ENCODE measurements at places on chromosomes 6 and 20.

GRCh38 chr20:49270177-49270576, 7.7 kb downstream of the ZNFX1 start:
- no peak for DNase-seq

GRCh38 chr20:47429409-47429808, 72.3 kb upstream of the NCOA3 start:
- DNase-seq, result no peak

- DNase-seq, result no peak
Measured at GRCh38 chr6:45923831-45924391, 91.7 kb downstream of the CLIC5 start.

DNA sequence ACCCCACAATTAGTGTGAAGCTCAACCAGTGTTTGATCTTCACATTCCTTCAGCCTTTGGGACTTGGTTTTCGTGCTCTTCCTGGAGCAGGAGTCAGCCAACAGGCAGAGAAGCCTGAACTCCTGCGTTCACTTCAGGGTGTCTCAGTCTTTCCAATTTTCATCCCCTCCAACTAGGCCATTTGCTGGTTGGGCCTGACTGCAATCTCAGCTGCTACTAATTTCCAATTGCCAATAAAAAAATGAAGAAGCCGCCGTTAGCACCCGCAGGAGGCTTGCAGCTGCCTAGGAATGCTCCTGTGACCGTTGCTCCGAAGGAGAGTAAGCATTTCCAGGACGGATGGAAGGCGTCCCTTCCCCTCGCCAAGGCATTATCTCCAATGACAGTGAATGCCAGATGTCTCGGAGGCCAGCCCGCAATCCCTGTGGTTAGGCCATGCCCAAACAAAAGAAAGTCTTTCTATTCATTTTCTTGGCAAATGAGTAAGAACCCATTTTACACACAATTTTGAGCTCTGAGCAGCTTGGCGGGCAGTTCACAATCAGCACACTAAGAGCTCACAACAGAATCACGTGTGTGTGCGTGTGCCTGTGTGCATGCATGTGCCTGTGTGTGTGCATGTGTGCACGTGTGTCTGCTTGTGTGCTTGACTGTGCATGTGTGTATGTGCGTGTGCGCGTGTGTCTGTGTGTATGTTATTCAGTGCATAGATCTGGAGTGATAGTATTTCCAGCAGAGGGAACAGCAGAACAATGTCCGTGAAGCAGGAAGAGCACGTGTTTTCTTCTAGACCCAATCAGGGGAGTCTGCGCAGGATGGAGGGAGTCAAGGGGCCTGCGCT, 301.2 kb downstream of the SMOC2 start:
- no peak for DNase-seq

- no peak for DNase-seq
Measured at GRCh38 chr6:71268735-71269437, 19.7 kb upstream of the OGFRL1 start.

- no peak for DNase-seq
Measured at GRCh38 chr6:167111597-167111996, 11.3 kb upstream of the CCR6 start.

DNA sequence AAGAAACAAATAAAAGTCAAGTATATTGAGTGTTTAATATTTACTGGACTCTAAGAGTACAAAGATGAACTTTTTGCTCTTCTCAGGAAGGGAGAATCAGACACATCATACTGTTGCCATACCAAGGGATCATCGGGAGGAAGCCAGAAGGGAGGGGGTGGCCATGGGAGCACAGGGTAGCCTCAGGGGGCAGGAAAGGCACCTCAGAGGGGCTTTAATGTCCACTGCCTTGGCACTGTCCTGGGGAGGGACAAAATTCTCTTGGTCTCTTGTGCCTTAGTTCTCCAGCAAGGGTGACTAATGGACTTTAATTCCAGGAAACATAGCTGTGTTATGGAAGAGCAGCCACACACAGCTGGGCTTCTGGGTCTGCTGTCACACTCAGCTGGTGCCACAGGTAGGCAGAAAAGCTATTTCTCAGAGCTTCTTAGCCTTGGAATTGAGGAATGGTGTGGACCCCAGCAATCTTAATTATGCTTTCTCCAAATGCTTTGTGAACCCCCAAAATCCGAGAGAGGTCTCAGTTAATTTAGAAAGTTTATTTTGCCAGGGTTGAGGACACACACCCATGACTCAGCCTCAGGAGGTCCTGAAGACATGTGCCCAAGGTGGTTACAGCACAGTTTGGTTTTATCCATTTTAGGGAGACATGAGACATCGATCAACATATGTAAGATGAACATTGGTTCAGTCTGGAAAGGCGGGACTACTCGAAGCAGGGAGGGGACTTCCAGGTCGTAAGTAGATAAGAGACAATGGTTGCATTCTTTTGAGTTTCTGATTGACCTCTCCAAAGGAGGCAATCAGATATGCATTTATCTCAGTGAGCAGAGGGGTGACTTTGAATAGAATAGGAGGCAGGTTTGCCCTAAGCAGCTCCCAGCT, 53.2 kb downstream of the MRAP2 start:
- no peak for DNase-seq
